ENCODE measurements at places on chromosomes 12 and 14. TPM values are rescaled to one million over a fixed set of nuclear protein-coding genes. Genes with fewer than 3 reads are reported as not detected.
A peak's percentile ranks its signal among the peaks of the same experiment; 100 is the strongest.

- no peak for DNase-seq
Observed at GRCh38 chr12:5134861-5135525, 91.3 kb downstream of the KCNA5 start.

ADSS1 gene
- polyA plus RNA-seq = 9.4 TPM

INSM2 gene
- polyA plus RNA-seq = not detected

SALL2 gene
- polyA plus RNA-seq = 356 TPM

- no peak for DNase-seq
Observed at GRCh38 chr14:32225378-32225920, 22.4 kb upstream of the RNU6-8 start.

UTP20 gene
- 6.6 TPM for polyA plus RNA-seq

GRCh38 chr14:57865066-57865402 is 858 bp downstream of the SLC35F4 start:
- DNase-seq = no peak

- DNase-seq = no peak
Observed at GRCh38 chr12:49525942-49526341, 12.9 kb upstream of the KCNH3 start.

KRT83 gene
- not detected for polyA plus RNA-seq

GLIPR1 gene
- polyA plus RNA-seq = 0.23 TPM

LAG3 gene
- 1.1 TPM for polyA plus RNA-seq

GRCh38 chr14:30005114-30005808 is 77.6 kb upstream of the PRKD1 start:
- no peak for DNase-seq

DNA sequence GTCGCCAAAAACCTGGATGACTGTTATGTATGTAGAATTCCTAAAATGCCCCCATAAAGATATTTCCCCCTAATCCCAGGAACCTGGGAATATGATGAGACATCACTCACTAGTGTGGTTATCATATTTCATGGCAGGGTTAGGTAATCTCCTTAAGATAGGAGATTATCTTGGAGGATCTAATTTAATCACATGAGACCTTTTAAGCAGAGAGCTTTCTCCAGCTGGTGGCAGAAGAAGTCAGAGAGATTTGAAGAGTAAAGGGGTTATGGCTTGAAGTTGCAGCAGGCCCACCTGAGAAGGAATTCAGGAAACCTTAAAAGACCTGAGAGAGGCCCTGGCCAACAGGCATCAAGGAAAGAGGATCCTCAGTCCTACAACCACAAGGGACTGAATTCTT is 53.6 kb downstream of the DYRK2 start:
- no peak for DNase-seq

GRCh38 chr12:64893961-64894360 is 69.5 kb downstream of the TBC1D30 start:
- no peak for DNase-seq

DNA sequence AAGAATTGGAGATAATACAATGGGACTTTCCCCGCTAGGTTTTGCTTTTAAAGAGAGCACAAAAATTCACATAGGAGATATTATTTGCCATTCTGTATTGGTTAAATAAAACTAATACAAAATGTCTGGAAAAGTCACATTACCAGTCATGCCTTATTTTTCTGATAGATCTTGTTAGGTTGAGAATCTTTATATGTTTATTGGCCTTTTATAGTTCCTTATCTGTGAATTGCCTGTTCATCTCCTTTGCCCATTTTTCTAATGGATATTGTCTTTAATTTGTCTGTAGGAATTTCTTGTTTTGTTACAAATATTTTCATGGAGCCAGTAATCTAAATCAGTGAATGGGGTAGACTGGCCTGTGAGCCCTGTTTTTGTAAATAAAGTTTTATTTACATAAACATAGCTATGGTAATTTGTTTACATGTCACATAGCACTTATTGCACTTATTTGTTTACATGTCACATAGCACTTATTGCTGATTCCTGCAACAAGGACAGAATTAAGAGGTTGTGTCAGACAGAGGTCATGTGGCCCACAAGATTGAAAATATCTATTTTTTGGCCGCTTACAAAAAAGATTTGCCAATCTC is 65.0 kb downstream of the ATF7IP start:
- DNase-seq = no peak

GRCh38 chr12:121712190-121712460 is 427 bp upstream of the TMEM120B start:
- DNase-seq = no peak

GRCh38 chr12:109880938-109881337 is 597 bp upstream of the GLTP start:
- no peak for DNase-seq

TOMM20L gene
- not detected for polyA plus RNA-seq

KCNK13 gene
- 0.46 TPM for polyA plus RNA-seq

- no peak for DNase-seq
Observed at GRCh38 chr14:72500234-72500838, 393.6 kb downstream of the DPF3 start.

DNA sequence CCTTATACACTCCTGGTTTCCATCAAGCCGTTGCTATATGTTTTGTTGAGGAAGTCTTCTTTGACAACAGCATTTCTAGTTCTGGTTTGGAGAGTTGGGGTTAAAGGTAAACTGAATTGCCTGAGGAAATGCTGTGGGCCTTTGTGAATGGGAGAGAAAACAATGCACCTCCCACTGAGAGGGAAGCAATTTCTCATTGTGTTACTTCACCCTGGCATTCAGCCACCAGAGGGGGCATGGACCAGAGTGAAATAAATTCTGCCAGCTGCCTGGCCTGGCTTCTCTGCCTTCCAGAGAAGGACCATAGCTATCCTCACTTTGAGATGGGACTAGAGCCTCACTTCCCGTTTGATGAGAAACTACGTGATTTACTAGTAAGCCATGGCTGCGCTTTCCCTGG is 475.3 kb downstream of the EGLN3 start:
- DNase-seq = peak; percentile 76

- DNase-seq = no peak
Observed at GRCh38 chr12:103673487-103673886, 86.4 kb downstream of the STAB2 start.

- DNase-seq = no peak
Observed at GRCh38 chr12:107379852-107380567, 286.7 kb upstream of the CRY1 start.

MYF6 gene
- polyA plus RNA-seq = 0.39 TPM

KCNJ8 gene
- 0.48 TPM for polyA plus RNA-seq

DHRS4 gene
- 11.7 TPM for polyA plus RNA-seq

GRCh38 chr12:41053046-41053445 is 135.1 kb upstream of the PDZRN4 start:
- DNase-seq = no peak

GRCh38 chr12:85423947-85424346 is 143.9 kb downstream of the ALX1 start:
- no peak for DNase-seq

DNA sequence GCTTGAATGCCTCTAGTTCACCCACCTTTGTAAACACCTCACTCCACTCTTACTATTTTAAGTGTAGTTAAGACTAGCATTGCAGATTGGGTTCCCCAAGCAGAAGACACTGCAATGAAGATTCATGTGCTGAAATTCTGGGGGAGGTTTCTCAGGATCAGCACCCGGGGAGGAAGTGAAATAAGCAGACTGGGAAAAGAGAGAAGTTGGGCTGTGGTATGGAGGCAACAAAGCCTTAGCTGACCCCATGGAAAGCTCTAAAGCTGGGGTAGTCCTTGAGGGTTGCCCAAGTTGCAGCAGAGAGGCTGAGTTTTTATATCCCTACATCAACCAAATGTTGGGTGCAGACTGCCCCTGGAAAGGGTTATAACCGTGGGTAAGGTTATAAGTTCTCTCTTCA is 23.9 kb upstream of the IGF1 start:
- no peak for DNase-seq

DNA sequence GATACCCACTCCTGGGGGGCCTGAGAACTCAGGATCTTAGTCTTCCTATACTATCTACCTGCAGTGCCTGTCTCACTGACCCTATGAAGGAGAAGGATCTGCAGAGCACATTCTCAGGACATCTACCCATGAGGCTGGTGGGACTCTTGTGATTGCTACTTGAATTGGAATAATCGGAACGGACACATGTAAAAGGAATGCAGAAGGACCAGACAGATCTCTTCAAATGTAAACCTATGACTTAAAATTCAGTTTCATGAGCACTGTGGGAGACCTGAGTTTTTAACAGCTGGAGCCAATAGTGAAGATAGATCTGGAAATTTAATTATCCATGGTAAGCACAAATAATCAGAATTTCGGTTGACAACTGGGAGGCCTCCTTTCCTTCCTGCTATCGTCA is 35.2 kb upstream of the CPSF6 start:
- DNase-seq = no peak

KRT75 gene
- not detected for polyA plus RNA-seq

- no peak for DNase-seq
Observed at GRCh38 chr14:104157016-104157928, 18.9 kb downstream of the KIF26A start.

GRCh38 chr14:90523961-90524875 is 127.4 kb downstream of the CALM1 start:
- no peak for DNase-seq

All from H1 (cell line).